ENCODE measurements at places on chromosomes 5 and 9.

GRCh38 chr9:77176106-77176505 lies 1.2 kb upstream of the VPS13A start:
- no peak for DNase-seq

GRCh38 chr5:120866997-120867396 lies 402.9 kb downstream of the PRR16 start:
- DNase-seq = no peak

DNA sequence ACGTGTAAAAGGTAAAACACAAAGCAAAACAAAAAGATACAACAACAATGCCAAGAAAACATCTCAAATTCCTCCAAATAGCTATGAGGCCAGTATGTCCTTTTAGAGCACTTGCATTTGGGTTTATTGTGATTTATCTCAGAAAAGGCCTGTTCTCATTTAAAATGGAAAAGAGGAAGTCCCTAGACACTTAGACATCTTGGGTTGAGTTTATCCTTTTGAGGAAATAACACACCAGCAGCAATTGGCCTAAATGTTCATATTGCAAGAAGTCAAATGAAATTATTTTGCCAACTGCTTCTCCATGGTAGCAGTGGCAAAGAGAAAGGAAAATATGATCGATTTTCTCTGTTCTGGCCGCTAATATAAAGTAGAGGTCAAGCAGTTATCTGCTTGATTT lies 43.6 kb upstream of the TRMT10B start:
- DNase-seq = no peak

DNA sequence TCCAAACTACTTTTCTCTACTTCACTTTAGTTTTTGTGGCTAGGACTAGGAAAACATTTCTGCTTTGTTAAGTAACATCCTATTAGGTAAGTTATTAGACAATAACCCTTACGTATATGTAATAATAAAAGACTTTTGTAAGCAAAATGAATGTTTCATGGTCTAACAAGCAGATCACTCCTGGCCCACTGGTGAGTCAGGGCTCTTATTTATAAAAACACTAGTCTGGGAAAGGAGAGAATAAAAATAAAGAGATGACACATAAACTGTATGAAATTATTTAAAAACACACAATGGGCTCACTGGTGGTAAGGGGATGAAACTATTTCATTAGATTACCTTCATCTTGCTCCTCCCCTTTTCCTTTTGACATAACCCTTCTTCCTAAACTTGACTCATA lies 2212.2 kb upstream of the ACO1 start:
- DNase-seq = no peak
